ENCODE measurements at places on chromosomes 13 and 19.

- no peak for DNase-seq
These were observed 8.1 kb upstream of the FXYD3 start for GRCh38 chr19:35107545-35107944.

- DNase-seq: no peak
These were observed 67.3 kb upstream of the MED4 start for GRCh38 chr13:48162217-48162616.

- DNase-seq: no peak
These were observed 1.5 kb downstream of the SIN3B start for GRCh38 chr19:16830679-16831078.

DNA sequence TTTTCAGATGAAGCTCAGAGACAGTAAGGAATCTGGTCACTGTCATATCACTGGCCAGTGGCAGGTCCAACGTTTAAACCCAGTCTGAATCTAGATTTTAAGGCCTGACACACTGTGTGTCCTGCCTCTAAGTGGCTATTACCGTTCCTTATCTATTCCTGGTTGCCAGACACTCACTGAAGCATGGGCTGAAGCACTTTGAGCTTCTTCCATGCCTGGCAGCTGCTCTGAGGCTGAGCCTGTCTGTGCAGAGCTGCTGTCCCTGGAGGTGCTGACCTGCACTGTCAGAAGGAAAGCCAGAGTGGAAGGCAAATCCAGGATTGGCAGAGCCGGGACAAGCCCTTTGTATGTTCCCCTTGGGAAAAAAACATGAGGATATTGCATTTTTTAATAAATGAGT, 109.2 kb upstream of the SLC7A1 start:
- DNase-seq: no peak

GRCh38 chr13:23432626-23433025, 876 bp downstream of the SACS start:
- peak; percentile 62 for DNase-seq

- peak; percentile 53 for DNase-seq
These were observed 66.8 kb downstream of the MRPL57 start for GRCh38 chr13:21243045-21243897.

GRCh38 chr13:46496086-46496485, 56.9 kb upstream of the LRCH1 start:
- DNase-seq: peak; percentile 13

GRCh38 chr19:27754700-27755099, 1458.3 kb downstream of the UQCRFS1 start:
- DNase-seq: no peak

DNA sequence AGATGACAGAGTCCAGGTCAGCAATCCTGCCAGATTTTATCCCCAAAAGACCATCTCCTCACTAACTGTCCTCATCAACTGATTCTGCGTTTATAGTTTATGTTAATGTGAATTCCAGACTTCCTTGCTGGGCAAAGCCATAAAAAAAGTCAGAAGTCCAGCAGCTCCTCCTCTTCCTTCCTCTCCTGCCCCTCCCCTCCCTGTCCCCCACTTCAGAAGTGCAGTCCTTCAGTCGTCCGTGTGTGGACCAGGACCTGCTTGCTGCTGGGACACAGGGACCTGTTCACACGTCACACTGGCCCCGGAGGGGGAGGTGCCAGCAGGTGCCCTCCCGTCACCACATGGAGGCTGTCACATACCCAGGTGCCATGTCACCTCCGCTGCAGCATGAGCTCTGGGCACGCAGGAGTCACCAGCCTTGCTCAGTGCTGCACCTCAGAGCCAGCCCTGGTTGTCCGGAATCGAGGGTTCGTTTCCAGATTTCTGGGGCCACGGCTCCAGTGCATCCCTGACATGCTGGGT, 4.0 kb upstream of the MCF2L start:
- DNase-seq: no peak

GRCh38 chr19:46503848-46504453, 8.3 kb upstream of the PNMA8B start:
- DNase-seq: no peak

DNA sequence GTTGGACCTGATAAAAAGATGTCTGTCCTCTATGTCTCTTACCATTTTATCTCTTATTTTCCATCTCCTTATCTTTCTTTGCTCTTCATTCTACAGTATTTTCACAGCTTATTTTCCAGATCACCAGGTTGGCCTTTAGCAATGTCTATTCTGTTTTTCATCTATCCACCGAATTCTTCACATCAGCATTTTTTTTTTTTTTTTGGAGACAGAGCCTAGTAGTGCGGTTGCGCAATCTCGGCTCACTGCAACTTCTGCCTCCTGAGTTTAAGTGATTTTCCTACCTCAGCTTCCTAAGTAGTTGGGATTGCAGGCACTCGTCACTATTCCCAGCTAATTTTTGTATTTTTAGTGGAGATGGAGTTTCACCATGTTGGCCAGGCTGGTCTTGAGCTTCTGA, 49.0 kb downstream of the DNAJC15 start:
- no peak for DNase-seq

DNA sequence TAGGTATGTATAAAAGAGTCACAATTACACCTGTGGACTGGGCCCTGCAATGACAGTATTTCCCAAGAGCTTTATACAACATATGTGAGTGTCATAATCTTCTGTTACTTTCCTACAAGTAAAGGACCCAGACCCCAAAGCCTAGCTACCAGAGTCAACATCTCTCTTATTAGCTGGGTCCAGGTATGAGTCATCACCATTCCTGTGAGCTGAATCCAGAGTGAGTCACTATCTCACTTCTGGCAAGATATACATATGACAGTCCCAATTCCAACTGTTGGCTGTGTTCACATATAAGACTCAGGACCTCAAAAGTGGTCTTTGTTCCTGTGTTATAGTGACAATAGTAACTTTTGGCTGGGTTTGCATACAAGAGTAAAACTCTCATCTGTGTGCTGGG, 46.7 kb downstream of the ZNF729 start:
- DNase-seq: no peak

DNA sequence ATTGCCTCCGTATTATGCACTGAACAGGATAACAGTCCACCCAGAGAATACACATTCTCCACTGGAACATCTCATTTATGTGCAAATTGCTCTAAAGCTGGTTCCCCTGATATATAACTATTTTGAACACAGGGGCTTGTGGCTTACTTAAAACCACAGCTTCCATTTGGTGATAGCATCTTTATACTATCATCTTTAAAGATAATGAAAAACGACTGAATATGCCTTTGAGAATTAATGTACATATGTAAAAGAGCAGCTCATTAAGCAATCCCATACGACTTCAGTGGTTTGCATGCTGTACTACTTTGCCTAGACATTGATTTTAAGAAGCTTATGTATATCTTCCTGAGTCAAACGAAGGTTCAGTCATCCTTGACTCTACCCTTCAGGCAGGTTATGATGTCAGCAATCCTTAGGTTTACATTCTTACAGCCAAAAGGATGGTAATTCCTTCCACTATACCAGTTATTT, 40.8 kb downstream of the BRD4 start:
- DNase-seq: peak; percentile 57

DNA sequence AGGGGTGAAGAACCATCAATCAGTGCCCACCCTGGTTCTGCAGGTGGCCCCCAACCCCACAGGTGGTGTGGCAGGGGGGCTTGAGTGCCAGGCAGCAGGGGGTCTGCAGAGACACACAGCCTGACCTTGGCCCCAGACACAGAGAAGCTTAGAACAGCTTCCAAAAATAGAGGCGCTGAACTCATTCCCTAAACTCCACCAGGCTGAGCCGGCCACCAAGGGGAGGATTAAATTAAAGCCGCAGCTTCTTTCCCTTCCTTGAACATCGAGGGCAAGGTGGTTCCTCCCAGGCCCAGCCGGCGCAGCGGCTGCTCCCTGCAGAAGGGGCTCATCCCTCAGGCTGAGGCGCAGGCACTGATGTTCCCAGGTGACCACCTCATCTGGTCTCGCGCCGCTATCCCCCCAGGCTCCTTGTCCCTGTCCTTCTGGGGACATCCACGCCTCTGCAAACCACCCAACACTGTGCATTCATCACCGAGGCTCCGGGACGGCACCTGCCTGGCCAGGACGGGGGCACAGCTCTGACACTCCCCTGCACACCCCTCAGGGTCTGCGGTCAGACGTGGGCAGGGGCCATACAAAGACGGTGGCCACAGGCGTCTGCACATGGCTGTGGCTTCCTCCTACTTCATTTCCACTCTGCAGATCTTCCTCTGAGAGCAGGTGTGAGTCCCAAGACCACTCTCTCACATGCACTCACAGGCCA, 30.9 kb downstream of the LAMP1 start:
- peak; percentile 59 for DNase-seq

GRCh38 chr13:109160887-109161669, 531.7 kb downstream of the MYO16 start:
- DNase-seq: no peak

DNA sequence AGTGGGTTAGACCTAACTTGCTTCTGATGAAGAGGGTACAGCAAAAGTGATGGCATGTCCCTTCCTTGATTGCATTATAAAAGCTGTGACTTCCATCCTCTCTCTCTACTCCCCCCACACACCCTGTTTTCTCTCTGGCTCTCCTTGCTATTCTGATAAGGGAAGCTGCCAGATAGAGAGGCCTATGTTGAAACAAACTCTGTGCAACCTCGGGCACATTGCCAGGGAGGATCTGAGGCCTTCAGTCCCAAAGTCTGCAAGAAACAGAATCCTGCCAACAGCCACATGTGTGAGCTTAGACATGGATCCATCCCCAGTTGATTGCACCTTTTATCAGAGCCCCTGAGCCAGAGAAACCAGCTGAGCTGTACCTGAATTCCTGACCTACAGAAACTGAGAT, 44.8 kb upstream of the ARGLU1 start:
- DNase-seq: no peak

Measured in NCI-H82 (cell line).